ENCODE measurements at places on chromosomes 7 and 10.

- no peak for DNase-seq
Observed at GRCh38 chr10:117241541-117242462, 888 bp downstream of the SLC18A2 start.

DNA sequence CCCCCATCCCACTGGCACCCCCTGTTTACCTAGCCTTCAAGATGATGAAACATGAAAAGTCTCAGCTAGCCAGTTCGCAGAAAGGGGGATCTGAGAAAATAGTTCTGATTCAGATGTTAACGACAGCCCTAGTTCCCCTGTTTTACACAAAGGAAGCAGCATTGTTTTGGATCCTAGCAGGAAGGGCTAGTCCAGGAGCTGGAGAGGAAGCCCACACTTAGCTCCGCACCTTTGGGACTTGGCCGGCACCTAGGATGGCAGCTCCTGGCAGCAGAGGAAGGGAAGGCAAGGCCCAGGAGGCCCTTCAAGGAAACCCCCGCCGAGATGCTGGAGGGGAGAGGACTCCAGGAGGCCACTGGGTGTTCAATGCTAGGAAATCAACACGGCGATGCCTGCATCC, 29.0 kb upstream of the MGMT start:
- no peak for DNase-seq

DNA sequence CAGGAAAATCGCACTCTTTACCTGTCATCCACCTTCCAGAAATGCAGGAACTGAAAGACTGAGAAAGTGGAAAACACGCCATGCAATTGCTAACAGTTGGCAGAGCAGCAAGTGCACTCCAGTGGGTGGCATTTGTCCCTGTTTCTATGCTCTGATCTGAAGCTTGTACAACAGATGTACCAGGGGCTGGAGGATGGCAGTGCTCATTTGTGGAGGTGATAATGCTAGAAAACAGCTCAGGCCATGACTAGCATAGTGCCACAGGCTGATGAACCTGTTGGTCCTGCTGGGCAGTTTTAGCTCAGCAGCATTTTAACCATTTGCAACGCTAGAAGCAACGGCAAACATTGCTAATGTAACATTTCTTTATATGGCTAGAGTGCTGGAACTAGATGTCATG, 199.9 kb upstream of the NRP1 start:
- DNase-seq: no peak

GRCh38 chr10:73408061-73408460, 5.8 kb downstream of the ANXA7 start:
- DNase-seq: no peak

- no peak for DNase-seq
Observed at GRCh38 chr10:88853155-88853881, 1.7 kb upstream of the ANKRD22 start.

DNA sequence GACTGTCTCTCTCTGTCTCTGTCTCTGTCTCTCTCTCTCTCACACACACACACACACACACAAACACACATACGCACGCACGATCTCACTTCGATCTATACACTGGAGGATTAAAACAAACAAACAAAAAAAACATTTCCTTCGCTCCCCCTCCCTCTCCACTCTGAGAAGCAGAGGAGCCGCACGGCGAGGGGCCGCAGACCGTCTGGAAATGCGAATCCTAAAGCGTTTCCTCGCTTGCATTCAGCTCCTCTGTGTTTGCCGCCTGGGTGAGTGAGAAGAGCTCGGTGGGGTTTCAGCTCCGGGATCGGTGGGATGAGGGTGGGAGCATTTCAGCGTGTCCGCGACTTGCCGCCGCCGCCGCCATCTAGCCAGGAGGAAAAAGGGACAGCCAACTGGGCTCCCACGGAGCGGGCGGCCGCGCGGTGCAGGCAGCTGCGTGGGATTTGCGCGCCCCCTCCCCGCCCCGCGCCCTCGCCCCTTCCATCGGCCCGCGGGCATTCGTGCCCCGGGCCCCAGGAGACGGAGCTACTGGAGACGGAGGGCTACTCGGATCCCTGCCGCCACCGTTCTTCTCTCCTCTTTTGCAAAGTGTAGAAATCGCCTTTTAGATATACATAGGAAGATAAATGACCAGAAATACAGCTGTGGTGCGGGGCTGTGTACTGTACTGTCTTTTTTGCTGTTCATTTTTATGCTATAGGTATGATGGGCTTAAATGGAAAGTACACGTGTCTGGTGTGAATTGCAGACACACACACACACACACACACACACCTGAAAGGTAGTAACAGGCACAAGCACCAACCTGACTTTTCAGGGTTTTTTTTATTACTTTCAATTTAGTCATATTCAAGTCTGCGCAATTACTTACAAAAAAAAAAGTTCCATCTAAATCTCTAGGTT, 581 bp downstream of the PTPRZ1 start:
- no peak for DNase-seq

DNA sequence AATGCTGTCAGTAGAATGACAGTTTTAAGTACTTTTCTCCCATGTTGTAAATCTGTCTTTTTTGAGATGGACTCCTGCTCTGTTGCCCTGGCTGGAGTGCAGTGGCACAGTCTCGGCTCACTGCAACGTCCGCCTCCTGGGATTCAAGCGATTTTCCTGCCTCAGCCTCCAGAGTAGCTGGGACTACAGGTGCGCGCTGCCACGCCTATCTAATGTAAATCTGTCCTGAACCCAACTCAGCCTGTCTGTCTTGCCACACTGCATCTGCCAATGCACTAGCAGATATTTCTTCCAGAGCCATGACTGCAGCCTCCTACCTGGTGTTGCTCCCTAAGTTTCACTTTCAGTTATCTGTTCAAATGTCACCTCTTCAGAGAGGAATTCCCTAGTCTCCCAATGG, 264.1 kb downstream of the PHF14 start:
- no peak for DNase-seq

DNA sequence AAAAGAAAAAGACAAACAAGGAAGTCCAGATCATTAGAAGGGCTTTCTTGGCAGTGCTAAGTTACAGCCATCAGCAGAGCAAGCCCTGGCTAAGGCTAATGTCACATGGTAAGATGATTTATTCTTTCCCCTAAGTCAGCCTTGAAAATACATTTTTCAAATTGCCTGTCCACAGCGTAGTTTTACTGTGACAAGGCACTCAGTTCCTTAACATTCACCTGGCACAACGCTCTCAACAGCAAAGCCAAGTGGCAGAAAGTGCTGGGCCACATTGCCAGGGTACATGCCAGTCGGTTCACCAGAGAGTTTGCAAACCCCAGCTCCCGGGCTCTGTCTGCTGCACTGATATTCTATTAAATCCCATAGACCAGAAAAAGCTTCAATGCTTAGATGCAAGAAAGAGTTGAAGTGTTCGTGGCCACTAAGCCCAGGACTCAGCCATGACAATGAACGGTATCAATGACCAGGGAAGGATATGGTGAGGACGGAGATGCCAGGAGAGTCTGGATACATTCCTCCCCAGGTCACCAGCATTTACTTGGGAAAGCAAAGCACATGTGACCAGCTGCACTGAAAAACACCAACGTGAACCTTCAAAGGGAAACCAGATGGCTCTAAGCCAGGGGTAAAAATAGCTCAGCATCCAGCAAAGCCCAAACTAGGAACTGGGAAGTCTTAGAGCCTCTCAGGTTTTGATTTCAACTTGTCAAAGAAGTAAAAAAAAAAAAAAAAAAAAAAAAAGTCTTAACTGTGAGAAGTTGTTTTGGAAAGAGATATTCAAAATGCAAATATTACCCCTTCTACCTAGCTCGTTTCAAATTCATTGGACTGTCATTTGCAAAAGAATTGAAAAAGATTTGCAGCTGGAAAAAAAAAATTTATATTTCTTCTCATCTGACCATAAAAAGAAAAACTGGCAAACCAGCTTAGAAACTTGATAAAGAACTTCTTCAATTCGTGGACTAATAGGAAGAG, 23.9 kb upstream of the MPP7 start:
- no peak for DNase-seq

DNA sequence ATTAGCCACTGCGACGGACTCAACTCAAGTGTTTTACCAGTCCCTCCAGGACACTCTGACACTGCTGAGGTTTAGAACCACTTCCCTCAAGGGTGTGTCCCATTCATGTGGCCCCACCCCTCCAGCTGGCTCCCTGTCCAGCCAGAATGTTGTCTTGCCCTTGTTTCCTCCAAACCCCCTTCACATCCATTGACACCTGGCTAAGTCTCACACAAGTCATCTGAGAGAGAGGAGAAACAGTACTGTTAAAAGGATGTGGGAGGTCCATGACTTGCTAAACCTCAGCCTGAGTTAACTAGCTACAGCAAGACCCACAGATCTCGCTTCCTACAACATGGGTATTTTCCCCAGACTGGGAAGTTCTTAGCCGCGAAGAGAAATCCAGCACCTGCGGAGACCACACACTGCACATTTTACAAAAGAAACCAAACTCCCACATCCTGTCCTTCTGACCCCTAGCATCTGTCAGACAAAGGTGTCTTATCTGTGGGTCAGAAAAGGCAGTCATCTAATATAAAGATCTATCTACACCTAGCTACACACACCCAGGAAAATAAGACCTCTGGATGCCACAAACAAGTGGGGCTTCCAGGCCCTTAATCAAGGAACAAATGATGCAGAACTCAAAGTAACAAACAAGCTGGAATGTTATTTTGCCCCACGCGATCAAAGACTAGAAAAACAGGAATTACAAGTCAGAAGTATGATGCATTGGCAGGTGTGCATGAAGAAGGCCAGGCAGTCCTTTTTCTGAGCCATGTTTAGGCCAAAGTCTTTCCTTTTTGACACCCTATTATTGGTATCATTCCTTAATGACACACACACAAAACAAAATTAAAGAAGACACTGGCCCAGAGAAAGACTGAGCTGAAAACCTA, 13.9 kb downstream of the OSBPL3 start:
- DNase-seq: peak; percentile 65

- DNase-seq: no peak
Observed at GRCh38 chr10:114810926-114811325, 10.7 kb upstream of the FHIP2A start.

DNA sequence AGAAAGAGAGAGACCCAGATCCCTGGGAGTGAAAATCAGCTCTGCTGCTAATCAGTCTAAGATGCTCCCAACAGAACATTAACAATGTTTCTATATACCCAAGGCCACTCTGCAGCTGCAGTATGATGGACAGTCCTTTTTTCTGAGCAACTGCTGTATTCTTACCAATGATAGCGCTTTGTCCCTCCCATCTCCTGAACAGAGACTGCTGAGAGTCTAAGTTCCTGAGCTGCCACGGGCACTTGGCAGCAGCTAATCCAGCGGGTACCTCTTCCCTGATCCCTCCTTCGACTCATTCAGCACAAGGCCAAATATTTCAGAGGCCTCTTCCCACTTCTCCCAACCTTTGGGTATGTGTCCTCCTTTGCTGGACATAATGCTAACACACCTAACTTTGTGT, 7.7 kb downstream of the CPVL start:
- no peak for DNase-seq

GRCh38 chr7:27224983-27225934, 17.3 kb upstream of the EVX1 start:
- DNase-seq: no peak

All from activated gamma-delta T cell treated with Interleukin-2 at 50 U/mL for 16 hours (primary cell).